ENCODE measurements at places on chromosomes 4 and X.

DNA sequence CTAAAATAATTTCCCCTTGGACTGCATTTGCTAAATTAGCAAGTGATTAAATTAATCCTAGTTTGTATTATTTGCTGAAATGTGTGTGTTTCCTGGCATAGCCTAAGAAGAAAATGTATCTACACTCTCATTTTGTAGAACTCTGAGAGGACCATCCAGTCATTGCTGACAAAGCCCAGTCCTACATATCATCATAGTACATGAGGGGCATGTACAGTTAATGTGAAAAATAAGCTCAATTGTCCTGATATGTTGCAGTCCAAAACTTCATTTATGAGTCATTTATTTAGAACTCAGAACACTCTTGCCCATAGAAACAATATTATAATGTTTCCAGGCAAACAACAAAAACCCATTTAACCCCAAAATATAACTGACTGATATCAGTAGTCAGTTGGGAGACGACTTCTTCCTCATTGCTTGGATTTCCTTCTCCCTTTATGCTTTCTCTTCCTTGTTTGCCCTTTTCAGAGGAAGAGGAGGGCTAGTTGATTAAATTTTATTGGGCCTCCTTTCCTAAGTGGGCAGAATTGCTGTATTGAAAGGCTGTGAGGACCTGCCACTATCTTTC, 26.9 kb upstream of the BBS12 start:
- no peak for DNase-seq

DNA sequence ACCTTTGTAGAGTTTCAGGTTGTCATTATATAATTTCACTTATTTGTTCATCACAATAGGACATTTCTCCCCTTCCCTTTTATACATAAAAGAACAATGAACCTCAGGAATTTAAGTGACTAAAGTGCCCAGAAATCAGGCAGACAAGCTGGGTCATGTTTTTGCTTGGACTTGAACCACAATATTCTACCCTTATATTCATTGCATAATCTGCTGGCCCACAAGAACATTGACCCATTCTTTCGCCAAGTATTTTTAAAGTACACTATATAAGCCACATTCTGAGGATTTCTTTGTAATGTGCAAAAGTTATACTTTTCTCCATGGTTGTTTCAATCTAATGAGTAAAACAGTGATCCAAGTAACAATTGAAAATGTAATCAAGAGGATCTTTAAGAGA, 637.5 kb upstream of the SLIT2 start:
- DNase-seq: no peak

DNA sequence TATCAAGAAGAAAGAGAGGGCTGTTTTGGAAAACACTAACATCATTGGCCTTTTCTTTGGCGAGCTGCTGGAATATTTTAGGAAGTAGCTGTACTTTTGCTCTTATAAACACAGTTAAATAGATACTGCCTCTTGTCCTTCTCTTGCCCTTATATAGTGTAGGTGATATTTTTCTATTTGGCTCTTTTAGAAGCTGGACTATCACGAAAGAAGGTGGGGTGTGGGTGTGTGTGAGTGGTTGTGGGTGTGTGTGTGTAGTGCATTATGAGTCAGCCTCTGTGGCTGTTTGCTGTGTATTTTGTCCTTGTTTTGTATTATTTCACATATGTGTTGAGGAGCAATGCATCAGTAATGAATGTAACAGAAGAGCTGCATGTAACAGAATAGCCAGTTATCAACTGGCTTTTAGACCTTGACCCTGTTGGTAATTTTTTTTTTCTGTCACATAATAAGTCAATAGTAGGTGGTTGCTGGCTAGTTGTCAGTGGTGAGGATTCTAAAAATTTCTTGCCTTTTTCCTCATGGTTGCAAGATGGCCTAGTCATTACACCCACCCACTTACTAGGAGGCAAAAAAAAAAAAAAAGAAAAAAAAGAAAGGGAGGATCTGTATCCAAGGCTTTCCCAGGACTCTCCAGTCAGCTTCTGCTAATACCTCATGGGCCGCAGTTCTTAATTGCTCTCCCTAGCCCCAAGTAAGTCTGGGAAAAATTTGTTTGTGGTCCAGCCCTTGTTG, 23.8 kb downstream of the ARHGAP10 start:
- no peak for DNase-seq

GRCh38 chr4:101274888-101275752, 72.2 kb downstream of the PPP3CA start:
- no peak for DNase-seq

DNA sequence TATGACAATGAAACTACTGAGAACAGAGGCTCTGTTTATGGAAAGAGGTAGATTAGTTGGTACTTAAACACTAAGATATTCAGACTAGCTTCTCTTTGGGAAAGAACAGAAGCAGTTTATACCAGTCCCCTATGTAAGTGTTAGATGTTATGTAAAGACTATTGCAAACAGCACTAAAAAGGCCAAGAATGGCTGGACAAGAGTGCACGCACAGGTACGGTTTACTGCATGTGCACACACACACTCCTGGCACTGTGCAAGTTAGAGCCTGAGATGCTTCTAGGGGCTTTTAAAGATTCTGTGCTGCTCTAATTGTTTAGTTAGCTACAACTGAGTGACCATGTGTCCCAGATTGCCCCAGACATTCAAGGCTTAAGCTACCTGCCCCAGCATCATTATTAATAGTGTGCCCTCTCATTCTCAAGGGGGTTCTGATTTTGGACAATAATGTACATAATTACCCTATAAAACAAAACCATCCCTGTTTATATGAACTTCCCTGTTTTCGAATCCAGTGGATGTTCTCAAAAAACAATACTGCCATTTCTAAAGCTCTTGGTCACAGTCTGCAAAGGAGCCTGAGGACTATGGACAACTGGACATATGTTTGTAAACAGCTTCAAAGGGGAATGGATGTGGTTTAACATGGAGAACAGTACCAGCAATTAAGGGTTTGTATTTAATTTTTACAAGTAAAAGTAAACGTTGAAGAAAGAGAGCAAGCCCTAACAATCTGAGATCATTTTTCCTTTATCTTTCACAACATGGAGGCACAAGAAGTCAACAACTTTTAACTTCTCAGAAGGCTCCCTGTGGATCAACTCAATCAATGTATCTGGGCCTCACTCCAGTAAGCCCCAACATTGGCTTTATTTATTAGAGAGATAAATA, 2.0 kb downstream of the SETD7 start:
- no peak for DNase-seq

DNA sequence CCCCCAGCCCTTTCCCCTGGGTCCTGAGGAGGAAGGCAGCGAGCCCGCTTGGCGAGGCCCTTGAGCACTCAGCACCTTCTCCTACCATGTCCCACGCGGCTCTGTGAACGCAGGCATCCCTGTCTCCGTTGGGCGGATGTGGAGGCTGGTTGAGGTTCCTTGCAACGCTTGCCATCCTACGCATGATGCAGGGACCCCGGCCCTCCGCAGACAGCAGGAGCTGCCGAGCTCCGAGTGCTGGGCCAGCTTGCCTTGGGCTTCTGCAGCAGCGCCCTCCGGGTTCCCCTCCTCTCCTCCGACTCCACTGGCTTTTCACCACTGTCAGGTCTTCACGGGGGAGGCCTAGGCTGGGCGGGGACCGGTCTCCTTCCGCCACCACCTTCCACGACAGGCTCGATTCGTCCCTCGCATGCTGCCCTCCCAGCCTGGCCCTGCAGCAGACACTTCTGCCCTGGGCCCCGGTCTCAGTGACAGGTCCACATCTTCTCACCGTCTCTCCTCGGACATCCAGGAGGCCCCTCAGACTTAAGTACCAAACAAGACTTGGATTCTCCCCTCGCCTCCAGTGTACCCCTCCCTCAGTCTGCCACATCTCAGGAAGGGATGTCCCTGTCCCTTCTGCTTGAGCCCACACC, 67.6 kb upstream of the HGFAC start:
- no peak for DNase-seq

DNA sequence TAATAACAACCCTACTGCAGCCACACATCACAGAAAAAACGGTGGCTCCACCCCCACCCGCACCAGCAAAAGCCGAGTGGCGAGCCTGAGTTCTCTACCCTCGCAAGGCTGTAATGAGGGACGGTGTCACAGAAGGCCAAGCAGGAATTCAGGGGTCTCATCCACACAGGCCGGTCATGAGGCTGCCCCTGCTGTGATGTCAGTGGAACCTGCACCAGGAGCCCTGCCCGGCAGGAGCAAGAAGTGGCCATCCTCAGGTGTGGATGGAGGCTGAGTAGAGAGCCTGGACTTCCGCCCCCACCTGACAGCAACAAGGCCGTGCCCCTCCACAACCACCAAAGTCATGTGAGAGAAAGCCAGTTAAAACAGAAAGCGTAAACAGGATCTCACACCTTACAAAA, 20.6 kb downstream of the LYAR start:
- no peak for DNase-seq

GRCh38 chr4:105059337-105059736, 87.3 kb upstream of the TET2 start:
- no peak for DNase-seq

GRCh38 chr4:2805712-2806389, 13.0 kb downstream of the SH3BP2 start:
- DNase-seq: no peak

DNA sequence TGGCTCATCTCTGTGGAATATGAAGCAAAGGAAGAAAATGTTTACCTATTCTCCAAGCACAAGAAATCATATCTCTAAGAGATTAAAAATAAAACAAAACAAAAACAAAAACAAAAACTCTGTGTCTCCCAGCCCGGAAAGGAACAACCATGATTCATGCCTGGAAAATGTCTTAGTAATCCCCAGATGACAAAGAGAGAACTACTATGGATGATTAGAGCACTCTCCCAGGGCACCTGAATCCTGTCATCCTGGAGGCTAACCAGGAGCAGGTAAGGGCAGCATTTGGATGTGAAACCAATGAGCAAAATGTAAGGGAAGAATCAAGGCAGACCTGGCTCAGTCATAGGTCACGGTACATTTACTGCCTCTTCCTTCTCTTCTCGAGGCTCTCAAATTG, 1.7 kb upstream of the AKAP4 start:
- no peak for DNase-seq

DNA sequence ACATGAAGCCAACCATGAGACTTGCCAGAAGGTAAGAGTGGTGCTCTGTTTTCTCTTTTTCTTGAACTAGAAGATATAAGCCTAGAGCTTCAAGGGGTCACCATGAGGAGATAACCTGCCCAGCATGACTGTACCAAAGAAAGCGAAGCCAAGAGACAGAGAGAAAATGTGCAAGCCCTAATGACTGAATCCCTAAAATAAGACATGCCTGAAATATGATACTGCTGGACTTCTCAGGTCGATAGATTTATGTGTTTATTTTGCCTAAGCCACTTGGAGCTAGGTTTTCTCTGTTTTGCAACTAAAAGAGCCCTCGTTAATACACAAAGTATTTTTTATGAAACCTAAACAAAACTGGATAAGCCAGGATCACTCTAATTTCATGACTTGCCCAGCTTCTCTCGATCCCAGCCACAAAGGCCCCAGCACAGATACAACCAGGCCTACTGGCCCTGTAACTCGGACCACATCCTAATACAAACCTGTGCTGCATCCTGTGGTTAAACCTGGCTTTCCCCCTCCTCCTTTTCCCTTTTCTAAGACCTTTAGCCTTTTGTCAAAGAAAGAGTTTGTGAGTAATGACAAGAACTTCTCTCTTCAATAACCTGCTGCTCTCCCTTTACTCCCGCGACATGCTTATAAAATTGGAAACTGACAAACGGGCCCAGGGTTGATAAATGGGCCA, 185.8 kb downstream of the APBB2 start:
- no peak for DNase-seq

DNA sequence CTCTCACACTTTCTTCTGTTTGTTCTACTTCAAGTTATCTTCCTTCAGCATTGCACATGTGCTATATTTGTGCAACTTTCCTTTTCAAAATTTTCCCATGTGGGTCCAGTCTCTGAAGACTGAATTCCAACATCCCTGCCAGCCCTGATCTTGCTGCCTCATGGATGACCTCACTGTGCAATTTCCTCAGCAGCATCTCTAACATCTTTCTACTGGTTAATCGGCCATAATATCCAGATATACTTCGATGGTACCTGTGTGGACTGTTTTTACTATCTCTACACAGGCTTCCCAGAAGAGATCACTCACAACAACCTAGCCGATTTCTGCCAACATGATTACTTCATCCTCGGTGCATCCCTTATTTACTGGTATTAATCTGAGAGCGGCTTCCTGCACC, 41.5 kb downstream of the GPM6A start:
- no peak for DNase-seq

DNA sequence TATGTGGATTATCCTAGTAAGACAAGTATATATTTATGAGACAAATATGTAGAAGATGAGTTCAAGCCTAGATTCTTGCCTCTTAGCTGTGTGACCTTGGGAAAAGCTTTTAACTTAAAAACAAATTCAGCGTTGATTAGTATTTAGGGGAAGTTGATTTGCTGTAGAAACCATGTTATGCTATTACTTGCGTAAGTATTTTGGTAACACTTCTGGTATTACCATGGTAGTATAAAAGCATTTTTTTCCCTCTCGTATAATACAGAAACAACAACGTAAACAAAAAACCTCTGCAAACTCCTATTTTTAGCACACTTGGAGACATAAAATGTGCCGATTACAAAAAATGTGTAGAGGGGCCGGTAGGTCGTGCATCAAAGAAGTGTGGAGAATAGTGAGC, 33.2 kb downstream of the STAG2 start:
- no peak for DNase-seq

DNA sequence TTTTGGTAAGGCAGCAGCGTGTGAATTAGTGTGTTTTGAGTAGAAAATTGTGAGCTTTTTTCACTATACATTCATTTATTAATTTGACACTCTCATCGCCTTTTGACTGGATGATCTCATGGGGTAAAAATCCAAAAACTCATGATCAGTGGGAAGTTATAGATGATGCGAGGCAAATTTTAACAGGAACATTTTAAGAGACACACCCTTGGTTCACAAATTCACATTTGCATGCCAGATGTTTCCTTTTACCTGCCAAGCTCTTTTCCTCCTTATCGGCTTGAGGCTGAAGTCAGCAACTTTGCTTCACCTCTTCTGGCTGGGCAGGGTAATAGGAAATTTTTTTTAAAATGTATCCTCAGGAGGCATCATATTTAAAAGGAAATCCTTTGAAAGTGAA, 318.0 kb upstream of the HS3ST1 start:
- DNase-seq: no peak

- DNase-seq: no peak
These were observed 81.8 kb upstream of the RBPJ start for GRCh38 chr4:26238778-26239679.

DNA sequence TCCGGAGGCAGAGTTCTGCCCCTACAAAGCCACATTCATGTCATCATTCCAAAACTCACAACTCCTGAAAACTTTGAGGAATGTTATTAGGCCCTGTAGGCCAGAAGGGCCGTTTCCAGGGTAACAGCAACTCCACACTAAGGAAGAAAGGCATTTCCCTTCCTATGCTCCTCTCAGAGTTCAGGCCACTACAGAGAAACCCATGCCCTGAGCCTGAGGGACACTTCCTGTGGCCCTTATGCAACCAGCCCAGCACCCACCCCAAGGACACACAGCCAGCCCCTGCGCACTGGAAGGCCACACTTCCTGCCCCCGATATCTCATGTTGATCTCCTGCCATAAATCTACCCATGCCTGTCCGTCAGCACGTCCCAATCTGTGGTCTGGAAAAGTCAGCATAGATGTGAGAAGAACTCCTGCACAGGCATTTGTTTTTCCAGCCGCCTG, 289.3 kb downstream of the BCOR start:
- DNase-seq: no peak

- no peak for DNase-seq
These were observed 74.1 kb downstream of the SLC10A6 start for GRCh38 chr4:86775061-86775460.

Measured in NCI-H460 (cell line).